ENCODE measurements at places on chromosomes 13 and 19.

DNA sequence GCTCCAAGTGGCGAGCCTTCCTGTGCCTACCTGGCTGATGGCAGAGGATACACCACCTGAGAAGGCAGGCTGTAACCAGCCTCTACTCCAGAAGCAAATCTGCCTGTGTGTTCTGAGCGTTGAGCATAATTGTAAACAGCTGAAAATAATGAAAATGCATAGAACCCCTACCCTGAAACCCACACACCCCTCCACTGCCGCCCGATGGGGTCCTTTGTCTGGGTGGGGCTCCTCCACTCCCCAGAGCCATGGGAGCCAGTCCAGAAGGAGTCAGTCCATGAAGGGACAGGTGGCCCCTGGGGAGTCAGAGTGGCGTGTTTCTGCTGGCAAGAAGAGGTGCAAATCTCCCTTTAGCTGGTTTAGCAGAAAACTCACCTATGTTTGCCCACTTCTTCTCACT lies 8.0 kb upstream of the SOX1 start:
- no peak for DNase-seq

DNA sequence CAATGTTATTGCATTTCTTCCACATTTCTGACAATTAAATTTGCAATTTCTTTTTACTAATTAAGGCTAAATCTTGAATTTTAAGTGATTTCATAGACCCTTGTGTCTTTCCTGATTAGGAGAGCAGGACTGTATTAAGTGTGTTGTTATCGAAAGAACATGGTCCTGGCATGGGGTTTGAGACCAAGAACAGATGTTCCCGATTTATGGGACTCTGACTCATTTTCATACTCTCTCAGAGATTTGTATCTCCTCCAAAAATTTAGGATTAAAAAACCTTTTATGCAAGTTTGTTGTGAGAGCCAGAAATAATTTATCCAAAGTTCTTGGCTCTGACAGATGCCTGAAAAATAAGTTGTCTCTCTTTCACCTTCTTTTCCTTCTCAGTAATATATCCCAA lies 589.3 kb upstream of the ARGLU1 start:
- DNase-seq, result no peak

- no peak for DNase-seq
Measured at GRCh38 chr19:35278578-35279284, 3.6 kb upstream of the HAMP start.

DNA sequence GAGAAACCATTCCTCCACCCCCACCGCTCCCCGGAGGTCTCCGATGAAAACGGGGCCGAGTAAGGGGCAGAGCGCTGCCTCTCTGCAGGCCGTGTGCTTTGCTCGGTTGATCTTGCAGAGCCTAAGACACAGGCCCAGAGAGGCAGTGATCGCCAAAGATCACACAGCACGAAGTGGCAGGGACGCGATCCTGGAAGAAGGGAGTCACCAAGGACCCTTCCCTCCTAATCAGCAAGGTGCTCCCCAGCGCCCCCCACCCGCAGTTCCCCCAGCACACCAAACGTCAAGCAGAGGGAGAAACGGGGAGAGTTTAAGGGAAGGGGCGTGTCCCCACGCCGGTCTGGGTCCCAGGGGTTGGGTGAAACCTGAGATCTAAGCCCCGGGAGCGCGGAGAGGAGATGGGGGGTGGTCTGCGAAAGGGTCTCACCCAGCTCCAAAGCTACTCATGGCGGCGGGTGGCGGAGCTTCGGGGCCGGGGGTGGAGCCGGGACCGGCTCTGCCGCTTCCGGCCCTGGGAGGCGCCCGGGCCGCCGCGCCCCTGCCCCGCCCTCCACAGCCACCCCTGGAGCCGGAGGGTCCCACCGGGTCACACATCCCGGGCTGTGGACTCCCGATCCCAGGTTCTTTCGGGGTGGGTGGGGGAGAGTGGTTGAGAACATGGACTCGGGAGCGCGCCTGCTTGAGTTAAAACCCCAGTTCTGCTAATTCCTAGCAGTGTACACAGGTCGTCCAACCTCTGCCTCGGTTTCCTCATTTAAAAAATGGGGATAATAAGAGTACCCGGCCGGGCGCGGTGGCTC lies at the start of gene EML2:
Gene EML2, minus strand, starts transcription at position 468 of the 800 bp plus-strand sequence. Its CDS starts 21 bp downstream, at position 447.
- DNase-seq, result peak; percentile 57

DNA sequence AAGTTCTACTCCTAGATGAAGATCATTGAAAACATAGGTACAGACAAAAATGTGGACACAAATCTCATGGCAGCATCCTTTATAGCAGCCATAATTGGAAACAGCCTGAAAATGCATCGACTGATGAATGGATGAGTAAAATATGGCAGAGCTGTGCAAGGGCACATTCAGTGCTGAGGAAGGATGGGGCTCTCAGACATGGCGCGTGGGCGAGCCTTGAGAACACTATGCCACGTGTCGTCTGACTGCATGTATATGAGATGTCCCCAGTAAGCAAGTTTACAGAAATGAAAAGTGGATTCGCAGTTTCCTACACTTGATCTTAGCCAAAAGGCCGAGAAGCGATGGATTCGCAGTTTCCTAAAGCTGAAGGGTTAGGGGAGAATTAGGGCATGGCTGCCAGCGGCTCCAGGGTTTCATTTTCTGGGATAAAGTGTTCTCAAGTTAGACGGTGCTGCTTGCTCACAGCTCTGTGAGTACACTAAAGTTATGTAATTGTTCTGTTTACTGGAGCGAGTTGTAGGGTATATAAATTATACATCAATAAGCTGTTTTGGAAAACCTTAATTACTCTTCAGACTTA lies 78.0 kb downstream of the RAB20 start:
- DNase-seq, result no peak
